SJSA1 (cell line): ENCODE measurements at places on chromosomes 5 and 9.

DNA sequence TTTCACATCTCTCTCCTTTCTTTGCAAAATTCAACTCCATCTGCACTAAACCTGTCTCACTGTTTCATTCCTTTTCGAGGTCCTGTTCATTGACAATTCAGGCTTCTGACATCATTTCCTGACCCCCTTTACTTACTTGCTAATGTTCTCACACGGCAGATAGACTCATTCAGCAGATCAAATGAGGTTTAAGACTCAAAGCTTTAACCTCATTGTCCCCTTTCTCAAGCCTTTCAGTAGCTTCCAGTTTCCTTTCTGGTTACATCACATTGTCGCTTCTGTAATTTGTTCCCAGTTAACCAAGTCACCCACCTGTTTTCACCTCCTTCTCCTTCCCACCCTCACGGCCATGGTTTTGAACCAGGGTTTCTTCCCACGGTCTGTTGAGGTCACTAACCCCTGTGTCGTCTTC is 143.4 kb upstream of the OTULINL start:
- DNase-seq = no peak

DNA sequence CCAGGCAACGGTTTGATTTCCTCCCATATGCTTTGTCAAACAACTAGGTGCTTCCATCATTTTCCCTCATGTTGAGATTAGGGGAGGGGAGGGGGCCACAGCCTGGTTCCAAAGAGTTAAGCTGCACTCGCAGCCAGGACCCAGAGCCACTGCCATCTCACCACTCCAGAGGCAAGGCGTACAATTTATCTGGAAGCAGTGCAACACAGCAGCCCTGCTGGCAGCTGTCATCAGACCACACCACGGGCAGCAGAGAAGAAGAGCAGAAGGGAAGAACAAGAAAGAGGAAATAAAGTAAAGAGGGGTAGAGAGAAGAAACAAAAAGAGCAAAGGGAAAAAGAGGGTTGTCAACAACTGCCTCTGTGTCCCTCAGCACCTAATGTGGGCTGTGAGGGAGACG is 38.9 kb downstream of the MED27 start:
- no peak for DNase-seq

- no peak for DNase-seq
Measured at GRCh38 chr9:751137-752051, 90.1 kb upstream of the DMRT1 start.

DNA sequence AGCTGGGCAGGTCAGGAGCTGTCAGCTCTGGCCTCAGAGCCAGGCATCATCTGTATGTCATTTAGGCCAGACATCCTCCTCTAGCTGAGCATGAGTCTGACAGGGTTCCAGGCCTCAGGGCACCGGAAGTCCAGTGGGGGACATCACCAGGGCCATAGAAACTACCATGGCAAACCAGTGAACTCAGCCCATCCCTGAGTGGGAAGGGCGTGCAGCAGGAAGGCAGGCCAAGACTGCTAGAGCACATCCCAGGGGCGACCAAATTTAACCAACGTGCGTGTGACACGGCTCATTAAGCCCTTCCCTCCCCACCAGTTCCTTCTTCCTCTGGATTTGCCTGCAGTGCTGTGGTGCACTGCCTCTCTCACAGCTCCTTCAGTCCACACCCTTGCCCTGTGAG is 75.9 kb downstream of the COL27A1 start:
- DNase-seq = no peak

DNA sequence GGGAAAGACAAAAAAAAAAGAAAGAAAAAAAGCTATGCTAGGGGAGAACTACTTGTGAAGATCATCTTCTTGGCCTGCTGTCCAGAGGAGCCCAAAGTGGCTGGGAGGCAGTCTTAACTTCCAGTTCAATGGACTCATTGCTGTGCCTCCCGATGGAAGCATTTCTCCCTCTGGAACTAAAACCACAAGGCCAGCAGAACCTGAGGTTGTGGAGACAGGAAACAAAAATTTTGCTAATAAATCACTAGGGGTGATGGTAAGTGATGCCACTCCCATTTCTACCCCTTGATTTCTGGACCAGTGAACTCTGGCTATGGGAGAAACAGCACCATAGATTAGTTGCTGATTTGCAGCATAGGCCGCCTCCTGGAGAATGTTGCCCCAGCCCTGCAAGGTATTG is 123.4 kb upstream of the NFIL3 start:
- no peak for DNase-seq

GRCh38 chr5:119343052-119343451 is 12.8 kb upstream of the TNFAIP8 start:
- DNase-seq = peak; percentile 37

DNA sequence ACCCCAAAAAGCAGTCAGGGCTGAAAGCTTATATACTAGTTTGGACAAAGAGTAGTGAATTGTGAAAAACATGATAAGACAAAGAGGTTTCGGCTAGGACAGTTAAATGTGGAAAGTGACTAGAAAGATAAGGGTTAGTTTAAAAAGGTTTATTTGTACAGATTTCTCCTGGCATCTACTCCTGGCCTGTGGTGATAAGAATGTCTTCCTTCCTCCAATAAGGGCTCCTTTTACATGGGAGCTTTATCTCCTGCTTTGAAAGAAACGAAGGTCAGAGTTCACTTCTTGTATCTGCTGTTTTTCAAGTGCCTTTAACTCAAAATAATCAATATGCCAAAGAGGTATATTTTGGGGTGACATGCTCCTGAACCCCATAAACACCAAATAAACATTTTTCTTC is 776.1 kb upstream of the COX7C start:
- DNase-seq = no peak

GRCh38 chr9:84939774-84940173 is 270.2 kb downstream of the NTRK2 start:
- no peak for DNase-seq

DNA sequence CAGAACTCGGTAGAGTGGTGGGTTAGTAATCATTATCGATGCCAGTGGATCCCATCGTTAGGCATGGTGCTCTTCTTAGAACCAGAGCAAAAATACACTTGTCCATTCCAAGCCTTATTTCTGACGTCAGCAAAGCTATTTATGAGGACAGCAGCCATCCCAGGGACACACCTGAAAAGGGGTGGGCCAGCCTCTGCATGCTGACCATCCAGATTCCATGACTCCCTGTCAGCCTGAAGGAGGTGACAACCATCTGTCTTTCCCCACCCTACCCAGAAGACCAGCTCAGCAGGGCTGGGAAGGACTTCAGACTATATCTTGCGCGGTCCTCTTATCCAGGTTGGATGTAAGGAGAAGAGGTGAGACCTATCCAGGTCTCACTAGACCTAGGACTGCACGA is 5.7 kb upstream of the NIPAL4 start:
- peak; percentile 22 for DNase-seq

GRCh38 chr9:121962421-121962820 is 130.7 kb downstream of the TTLL11 start:
- no peak for DNase-seq

DNA sequence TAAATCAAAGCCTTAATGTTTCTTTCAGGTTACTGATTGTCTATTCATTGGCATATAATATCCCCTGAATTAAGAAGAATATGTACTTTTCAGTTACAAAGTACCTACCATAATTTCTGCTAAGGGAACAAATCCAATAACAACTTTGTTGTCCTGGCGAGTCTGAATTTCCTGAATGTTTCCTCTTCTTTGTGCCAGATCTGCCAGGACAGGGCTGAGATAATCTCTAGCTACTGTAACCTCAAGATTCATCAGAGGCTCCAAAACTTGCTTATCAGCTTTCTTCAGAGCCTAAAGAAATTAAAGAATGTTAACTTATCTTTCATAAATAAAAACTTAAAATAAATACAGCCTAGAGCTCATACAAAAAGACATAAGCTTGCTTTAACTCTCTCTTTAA is 37.2 kb downstream of the HEXB start:
- DNase-seq = no peak

DNA sequence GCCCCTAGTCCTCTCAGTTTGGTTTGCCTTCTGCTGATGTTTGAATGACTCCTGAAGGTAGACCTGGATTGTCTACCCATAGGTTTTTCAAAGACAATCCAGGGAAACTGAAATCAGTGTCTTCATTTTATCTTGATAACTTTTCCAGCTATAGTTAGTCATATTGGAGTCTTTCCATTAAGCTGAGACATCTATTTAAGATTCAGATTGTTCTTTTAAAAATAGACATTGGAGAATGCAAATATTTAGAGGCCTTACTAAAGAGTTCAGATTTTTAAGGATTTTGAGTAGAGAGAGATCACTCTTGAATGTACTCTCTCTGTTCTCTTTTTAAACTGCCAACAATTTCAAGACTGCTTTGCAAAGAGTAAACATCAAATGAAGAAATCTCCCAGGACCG is 69.1 kb downstream of the GDNF start:
- no peak for DNase-seq

DNA sequence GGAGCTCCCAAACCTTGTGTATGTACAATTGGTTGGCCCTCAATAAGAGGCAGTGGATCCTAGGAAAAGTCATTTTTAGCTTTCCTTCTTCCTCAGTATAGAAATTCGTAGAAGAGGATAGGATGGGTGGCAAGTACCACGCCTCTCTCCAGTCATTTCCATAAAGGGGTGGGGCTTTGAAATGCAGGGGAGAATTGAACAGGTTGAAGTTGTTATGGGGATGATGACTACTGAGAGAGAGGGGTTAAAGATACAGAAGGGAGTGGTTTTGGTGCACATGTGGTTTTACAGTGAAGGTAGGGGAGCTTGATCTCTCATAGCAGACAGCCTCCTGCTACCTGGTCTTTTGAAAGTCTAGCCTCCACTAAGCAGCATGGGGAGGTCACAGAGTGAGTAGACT is 54.4 kb upstream of the FAM120AOS start:
- DNase-seq = no peak

- no peak for DNase-seq
Measured at GRCh38 chr5:66704790-66705425, 108.7 kb downstream of the MAST4 start.

GRCh38 chr5:90020575-90021538 is 388.7 kb downstream of the CETN3 start:
- DNase-seq = peak; percentile 91

GRCh38 chr5:156850206-156850751 is at the start of gene PPP1R2B:
Gene PPP1R2B (plus strand): TSS chr5:156850295. CDS start chr5:156850563, 268 bp downstream.
- DNase-seq = no peak

DNA sequence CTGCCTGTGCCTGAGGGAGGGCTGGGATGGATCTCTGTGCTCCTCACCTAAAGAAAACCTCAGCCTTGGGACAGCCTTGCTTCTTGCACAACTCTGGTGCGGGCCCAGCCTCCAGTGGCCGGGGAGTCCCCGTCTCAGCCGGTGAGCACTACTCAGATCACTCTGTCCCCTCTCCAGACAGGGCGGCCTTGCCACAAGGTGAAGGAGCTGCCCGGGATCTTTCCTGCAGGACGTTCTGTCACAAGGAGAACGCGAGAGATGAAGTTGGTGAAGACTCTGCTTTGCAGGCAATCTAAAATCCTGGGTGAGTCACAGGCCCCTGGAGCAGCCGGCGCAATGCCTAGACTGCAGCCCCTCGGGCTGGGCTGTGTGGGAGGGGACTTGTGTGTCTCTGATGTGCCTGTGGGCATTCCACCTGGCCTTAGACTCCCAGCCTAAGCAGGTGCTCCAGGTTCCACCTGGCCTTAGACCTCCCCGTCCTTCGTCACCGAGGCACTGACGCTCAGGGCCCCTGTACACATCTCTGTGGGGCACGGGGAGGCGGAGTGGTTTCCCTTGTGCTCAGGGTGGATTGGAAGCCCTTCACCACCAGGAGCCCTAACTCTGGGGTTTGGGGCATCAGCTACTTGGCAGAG is 15.2 kb upstream of the IRX4 start:
- no peak for DNase-seq

GRCh38 chr9:77954013-77954665 is 77.5 kb downstream of the GNAQ start:
- DNase-seq = no peak

DNA sequence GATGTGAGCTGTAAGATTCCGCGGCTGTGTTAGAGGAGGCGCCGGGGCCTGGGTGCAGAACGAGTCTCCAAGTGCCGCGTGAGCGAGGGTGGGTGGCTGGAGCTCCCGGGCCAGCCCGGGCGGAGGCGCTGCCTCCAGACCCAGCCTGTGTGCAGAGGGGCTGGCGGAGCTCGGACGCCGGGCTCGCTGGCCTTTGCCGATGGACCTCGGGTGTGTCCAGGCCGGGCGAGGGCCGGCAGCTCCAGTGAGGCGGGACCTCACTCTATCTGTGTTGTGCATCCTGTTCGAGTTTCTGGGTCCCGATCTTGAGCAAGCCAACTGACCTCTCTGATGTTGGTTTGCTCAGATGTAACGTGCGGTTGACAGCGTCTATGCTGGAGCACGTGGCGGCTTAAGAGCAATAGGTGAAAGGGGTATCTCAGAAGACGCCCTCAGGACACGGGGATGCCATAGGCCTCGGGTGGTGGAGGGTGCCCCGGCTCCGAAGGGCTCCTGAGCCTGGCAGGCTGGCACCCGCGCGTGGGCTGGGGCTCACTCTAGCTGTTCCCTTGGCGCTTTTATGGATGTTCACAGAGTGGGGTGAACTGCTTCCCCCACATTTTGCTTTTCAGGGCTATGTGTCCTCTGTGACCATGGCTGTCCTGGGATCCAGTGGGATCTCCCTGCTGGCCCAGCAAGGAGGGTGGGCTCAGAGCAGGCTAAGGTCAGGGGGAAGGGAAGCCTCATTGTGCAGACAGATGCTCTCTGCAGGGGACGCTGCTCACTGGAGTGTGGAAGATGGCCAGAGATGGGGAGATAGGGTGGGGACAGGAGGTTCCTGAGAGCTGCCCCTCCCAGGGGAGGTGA is 69.8 kb downstream of the MRPL36 start:
- peak; percentile 44 for DNase-seq

DNA sequence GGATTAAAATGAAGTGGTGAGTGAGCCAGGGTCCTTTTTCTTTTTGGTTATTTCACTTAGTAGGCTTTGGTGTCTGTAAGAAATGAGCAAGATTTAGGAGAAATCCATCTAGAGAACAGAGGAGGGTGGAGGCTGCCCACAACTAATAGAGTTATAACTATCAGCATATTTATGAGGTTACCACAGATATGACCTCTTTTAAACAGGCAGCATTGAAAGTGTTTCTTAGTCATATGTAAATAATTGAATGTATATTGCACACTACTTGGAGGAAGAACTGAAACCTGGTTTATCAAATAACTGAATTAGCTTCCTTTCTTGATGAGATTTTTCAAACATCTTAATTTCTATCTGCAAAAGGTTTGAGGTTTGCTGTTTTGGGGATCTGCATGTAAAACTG is 483.1 kb upstream of the PIK3R1 start:
- no peak for DNase-seq

DNA sequence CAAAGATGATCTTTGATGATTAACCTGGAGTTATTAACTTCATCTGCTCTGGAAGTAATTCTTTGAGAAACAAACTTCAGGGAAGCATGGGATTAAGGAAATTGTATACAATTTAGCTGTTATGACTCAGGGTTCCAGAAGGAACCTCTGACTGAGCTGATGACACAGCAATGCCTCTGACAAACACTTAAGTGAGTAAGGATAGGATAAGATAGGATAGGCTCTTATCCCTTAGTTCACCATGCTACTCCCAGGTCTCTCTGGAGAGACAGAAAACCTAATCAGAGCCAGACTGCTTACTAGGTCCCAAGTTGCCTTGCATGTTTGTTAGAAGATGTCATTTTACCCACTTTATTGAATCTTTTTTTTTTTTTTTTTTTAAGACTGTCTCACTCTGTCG is 12.6 kb upstream of the TMEM38B start:
- no peak for DNase-seq
